ENCODE measurements at places on chromosomes 12 and 14. TPM values are rescaled to one million over a fixed set of nuclear protein-coding genes. Genes with fewer than 3 reads are reported as not detected.

The SIX4 gene
- 80.0 TPM for total RNA-seq

GRCh38 chr12:40229690-40230651 is 5.2 kb downstream of the LRRK2 start:
- peaks cover 32% of the 10 kb centered on the region for H3K27me3 ChIP-seq
- no peak for DNase-seq
- H3K36me3 ChIP-seq: no peaks in the 10 kb centered on the region
- no peak overlapping the region for H3K4me3 ChIP-seq
- peaks cover 5% of the 10 kb centered on the region for H3K4me1 ChIP-seq

- no peak for DNase-seq
- no peak overlapping the region for H3K4me3 ChIP-seq
- H3K36me3 ChIP-seq: peaks cover 2% of the 10 kb centered on the region
Observed at GRCh38 chr14:37436519-37436918, 158.5 kb downstream of the FOXA1 start.

GRCh38 chr12:79725987-79726386 is 35.2 kb upstream of the PAWR start:
- H3K27ac ChIP-seq: peak overlapping the region; percentile 8
- H3K4me1 ChIP-seq: peaks cover 11% of the 10 kb centered on the region
- no peaks in the 10 kb centered on the region for H3K27me3 ChIP-seq
- H3K4me3 ChIP-seq: no peak overlapping the region
- H3K36me3 ChIP-seq: peaks cover 4% of the 10 kb centered on the region

DNA sequence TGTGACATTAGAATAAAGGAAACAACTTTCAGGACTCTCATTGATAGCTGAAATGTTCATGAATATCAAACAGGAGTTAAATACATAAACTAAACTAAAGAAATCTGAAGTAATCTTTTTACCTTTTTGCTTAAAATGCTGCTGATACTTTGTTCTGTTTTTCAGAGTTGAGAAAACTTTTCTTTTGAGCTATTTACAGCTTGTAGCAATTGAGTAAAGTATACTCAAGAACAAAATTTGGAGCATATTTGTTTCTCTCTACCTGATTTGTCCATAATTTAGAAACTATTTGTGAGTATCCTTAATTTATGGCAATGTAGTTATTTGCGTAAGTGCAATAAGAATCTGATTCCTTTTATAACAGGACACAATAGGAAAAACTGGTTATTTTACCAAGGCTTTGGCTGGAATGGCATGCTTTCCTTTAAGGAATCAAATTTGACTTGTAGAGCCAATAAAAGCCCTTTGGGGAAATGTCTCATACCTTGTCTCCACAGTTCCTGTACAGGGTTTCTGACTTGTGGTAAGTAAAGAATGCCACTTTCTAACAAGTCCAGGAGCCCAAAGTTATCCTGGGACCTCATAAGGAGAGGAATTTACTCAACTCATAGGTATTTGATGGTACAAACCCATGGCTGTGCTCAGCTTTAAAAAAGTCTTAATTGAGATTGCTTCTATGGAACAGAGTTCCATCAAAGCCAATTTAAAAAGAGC is 195.7 kb downstream of the TMEM117 start:
- DNase-seq: no peak
- H3K36me3 ChIP-seq: no peaks in the 10 kb centered on the region
- H3K27ac ChIP-seq: no peak overlapping the region
